ENCODE measurements at places on chromosomes 2 and 18.

GRCh38 chr2:200494048-200494447 lies 15.8 kb downstream of the KCTD18 start:
- DNase-seq: no peak

- DNase-seq: no peak
These were observed 164.0 kb upstream of the ZEB2 start for GRCh38 chr2:144683966-144684365.

- no peak for DNase-seq
These were observed 185.3 kb downstream of the STK39 start for GRCh38 chr2:168062054-168062453.

DNA sequence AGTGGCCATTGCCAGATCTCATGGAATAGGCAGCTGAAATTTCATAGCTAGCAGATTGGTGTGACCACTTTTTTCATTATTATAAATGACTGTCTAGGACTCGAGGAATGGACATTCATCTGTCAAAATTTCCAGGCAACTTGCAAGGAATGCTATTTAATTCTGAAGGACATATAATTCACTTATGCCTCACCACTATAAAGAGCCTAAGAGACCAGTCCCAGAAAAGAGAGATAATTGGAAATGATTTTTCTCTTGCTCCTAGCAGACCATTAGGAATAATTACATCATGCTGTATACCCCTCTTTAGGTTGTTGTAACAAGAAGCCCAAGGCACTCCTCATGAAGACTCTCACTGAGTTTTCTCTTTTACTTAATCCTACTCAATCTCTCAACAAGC lies 557.4 kb upstream of the RAB6C start:
- no peak for DNase-seq

GRCh38 chr2:148049284-148049683 lies 28.4 kb downstream of the MBD5 start:
- DNase-seq: no peak

GRCh38 chr2:203880557-203881125 lies 13.1 kb downstream of the CTLA4 start:
- DNase-seq: no peak

DNA sequence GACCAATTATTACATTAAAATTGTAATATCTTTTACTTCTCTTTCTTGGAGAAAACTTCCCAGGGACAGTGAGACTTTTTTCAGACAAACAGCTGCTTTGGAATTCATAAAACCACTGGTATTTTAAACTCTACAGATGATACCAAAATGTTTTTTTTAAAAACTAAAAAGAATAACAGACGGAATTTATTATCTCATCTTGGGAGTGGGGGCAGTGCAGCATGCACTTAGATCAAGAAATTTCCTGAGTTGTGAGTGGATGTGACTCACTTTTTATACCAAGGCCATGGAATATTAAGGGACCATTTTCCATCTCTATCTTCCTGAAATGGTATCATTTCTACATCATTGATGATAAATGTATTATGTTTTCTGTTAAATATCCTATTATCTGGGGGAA lies 422.8 kb upstream of the HNRNPA3 start:
- DNase-seq: no peak
